AG04450 (cell line): ENCODE measurements at places on chromosomes 13 and 19. TPM values are rescaled to one million over a fixed set of nuclear protein-coding genes. Genes with fewer than 3 reads are reported as not detected.

Gene ZNF66
- 0.69 and 0.84 TPM in 2 replicates for polyA plus RNA-seq

Gene DHDH
- polyA plus RNA-seq, result 0.48 and 0.61 TPM in 2 replicates

Gene IGLON5
- not detected in 2 replicates for polyA plus RNA-seq

Gene ANKRD27
- polyA plus RNA-seq, result 26.2 and 28.7 TPM in 2 replicates

Gene ZNF555
- 6.2 and 7.1 TPM in 2 replicates for polyA plus RNA-seq

Gene AZU1
- 0.04 TPM in 1 of 2 replicates, not detected in the other for polyA plus RNA-seq

Gene NLRP4
- not detected in 2 replicates for polyA plus RNA-seq

Gene ZNF90
- 0.87 and 1.3 TPM in 2 replicates for polyA plus RNA-seq

Gene RFXAP
- polyA plus RNA-seq, result 3.0 and 4.0 TPM in 2 replicates

Gene ZNF77
- polyA plus RNA-seq, result 3.6 TPM in 2 replicates

Gene FBXO17
- polyA plus RNA-seq, result 10.8 and 11.6 TPM in 2 replicates

Gene SLITRK6
- polyA plus RNA-seq, result 13.2 and 24.2 TPM in 2 replicates

Gene DCUN1D2
- polyA plus RNA-seq, result 11.0 and 11.5 TPM in 2 replicates

Gene ERICH4
- not detected in 2 replicates for polyA plus RNA-seq

Gene PSG4
- polyA plus RNA-seq, result 0.56 and 0.84 TPM in 2 replicates

Gene FFAR2
- polyA plus RNA-seq, result not detected in 2 replicates

Gene TOMM40
- 21.7 and 27.1 TPM in 2 replicates for polyA plus RNA-seq

Gene LILRB2
- not detected in 2 replicates for polyA plus RNA-seq

Gene COL4A2
- 208 and 248 TPM in 2 replicates for polyA plus RNA-seq

Gene LPAR2
- 2.2 and 2.3 TPM in 2 replicates for polyA plus RNA-seq
